ENCODE measurements at places on chromosomes 4 and X.
A peak's percentile ranks its signal among the peaks of the same experiment; 100 is the strongest.

DNA sequence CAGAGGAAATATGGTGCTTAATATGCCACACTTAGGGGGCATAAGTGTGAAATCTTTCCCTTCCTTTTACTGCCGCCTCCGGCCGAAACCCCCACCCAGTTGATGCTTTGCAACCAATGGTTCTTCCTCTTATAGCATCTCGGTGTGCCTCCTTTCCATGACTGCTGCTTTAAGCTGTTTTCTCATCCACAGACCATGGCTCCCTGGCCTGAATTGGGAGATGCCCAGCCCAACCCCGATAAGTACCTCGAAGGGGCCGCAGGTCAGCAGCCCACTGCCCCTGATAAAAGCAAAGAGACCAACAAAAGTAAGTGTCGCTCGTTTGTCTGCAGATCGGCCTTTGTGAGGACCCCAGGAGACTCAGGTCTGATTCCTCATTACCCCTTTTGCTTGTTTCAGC is 6.7 kb downstream of the SLC34A2 start:
- DNase-seq = no peak

DNA sequence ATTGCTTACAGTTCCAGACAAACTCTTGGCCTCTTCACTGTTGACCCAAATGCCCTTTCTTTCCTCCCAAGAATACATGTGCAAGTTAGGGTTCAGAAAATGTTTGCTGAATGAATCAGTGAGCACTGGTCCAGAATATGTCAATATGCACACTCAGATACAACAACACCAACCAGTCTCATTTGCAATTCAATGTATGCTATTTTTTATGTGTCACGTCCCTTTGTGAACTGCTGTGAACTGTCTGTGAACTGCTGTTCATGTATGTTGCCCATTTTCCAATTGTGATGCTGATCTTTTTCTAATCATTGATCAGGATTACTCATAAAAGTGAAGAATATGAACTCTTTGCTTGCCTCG is 17.8 kb downstream of the GAB3 start:
- DNase-seq = no peak

DNA sequence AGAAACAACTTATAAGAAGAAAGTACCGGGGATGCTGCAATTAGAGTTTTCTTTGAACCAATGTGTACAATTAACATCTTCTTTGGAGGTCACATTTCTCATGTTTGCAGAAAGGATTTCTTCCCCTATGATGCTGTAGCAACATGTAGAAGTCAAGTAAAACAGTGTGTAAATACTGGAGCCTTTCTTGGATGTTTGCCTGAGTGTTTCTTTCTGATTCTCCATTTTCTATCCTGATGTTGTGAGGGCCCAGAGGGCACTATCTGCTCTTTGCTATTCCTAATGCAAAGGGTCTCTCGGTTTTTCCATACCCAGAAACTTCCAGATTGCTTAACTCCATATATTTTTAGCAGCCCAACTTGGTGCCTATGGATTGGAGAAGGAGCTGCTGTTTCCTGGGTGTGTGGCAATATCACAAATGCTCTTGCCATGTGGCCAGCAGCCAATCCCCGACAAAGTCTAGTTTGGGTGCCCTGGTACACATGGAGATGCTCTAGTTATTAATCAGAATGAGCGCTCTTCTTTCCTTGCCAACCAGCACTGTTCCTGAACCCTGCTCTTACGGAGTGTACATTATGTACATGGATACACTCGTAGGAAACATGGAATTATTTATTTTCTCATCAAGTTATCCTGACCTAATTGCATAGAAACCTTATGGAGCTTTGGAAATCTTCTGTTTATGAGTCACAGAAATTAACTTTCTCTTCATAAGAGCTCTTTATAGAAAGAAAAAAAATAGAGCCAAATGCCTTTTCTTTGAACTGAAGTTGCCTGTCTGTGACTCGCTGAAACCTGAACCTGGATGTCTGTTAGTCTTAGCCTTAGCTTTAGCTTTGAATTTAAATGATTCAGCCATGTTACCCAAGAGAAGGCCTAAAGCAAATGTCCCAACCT is 67.0 kb upstream of the GPC4 start:
- DNase-seq = no peak

DNA sequence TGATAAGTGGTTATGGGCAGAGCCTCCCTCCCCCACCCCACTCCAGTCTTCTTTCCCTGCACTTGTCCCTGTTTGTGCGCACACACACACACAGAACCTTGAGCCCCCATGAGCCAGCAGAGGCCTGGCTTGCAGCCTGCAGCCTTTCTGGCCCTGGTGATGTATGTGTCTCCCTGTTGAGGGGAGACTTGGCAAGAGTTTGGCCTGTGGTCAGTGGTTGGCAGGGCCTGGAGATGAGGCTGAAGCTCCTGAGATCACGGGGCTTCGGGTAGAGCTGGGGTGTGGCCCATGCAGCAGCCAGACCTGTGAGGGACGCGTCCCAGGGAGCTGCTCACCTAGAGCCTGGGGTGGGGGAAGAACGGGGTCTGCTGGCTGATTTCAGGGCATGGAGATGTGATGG is 2.3 kb downstream of the GPR173 start:
- no peak for DNase-seq

DNA sequence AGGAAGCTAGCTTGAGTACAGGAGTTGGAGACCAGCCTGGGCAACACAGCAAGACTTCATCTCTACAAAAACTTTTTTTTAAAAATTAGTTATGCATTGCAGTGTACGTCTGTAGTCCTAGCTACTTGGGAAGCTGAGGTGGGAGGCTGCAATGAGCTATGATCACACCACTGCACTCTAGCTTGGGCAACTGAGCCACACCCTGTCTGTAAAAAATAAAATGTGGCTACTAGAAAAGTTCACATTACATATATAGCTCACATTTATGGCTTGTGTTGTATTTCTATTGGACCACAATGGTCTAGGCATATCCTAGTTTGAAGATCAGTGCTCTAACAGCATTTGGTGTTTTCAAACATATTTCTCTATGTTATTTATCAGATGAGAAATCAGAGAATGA is 11.8 kb upstream of the CPEB2 start:
- DNase-seq = no peak

DNA sequence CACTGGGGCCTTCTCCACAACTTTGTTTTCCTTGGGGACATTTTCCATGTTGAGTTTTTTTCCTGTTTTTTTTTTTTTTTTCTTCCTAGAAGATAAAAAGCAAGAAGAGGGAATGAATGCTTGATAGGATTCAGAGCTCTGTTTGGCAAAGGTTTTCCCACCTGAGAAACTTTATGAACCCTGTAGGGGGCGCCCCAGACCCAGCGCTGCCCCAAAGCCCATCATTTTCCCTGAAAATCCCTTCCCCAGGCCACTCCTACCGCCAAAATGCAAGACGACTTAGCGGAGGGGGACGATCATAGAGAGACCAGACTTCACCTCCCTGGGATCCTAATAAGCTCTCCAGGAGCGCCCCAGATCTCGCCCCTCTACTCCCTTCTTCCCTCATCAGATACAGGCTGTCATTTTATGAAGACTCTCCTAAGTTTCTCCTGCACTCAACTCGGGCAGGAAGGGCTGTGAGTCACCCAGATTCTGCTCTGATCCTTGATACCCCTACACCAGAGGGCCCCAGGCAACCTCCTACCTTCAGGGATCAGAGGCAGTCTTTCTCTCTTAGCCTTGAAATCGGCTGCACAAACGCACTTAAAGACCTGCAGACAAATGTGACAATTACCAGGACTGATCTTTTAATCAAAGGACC is 1.4 kb downstream of the BEX5 start:
- DNase-seq = peak; percentile 21

DNA sequence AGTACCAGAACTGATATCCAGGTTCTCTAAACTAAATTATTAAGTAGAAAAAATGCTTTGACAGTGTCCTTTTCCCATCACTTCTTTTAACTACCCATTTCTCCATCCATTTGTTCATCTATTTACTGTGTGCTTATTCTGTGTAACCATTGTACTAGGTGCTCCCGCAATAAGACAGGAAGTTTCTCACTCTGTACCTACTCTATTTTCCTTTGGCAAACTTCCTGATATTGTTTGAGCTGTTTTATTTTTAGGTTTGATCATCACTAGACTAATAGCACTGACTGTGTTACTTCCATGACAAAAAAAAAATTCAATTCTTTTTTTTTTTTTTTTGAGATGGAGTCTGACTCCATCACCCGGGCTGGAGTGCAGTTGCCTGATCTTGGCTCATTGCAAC is 102.5 kb upstream of the CASK start:
- no peak for DNase-seq

DNA sequence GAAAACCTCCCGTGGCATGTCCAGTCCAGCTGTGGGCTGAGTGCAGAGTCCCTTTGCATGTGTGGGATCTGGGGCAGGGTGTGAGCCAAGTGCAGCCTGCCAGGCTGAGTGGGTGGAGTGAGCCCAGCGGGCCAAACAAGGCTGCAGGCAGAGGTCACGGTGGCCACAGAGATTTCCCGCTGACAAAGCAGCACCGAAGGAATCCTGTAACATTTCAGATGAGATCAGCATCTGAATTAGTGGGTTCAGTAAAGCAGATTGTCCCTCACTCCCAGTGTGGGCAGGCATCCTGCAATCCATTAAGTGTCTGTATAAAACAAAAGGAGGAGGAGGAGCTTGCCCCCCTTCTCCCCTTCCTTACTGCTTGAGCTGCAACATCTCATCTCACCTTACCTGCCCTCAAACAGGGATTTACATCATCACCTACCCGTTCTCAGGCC is 324.4 kb downstream of the FAT4 start:
- DNase-seq = no peak

DNA sequence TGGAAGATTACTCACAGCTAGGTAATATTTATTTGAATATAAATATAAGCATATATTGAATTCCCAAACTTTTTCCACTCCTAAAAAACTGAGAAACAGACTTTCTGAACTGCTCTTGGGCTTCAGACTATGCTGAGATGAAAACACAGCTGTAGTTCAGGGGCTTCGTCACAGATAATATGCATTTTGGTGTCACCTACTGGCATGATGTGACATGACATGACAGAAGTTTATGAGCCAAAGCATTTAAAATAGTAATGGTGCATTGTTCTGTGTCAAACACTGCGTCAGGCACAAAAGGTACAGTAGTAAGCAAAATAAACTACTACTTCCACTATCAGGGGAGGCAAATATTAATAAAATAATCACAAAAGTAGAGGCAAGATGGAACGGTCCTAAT is 171.3 kb downstream of the BTC start:
- peak; percentile 47 for DNase-seq

DNA sequence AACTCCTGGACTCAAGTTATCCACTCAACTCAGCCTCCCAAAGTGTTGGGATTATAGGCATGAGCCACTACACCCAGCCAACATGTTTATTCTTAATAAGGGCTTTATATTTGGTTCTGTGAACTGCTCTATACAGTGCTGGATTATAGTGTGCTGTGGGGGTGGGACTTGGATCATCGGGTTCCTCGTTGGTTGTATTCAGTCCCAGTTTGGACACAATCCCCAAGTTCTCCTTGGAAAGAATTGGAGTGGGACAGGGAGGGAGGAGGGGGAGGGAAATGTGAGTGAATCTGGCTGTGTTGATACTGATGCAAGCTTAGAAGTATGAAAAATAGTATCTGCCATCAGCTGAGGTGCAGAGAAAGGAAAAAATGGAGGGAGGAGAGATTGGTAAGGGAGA is 121.3 kb downstream of the KIT start:
- no peak for DNase-seq

GRCh38 chr4:62402088-62402806 is 1202.1 kb downstream of the ADGRL3 start:
- DNase-seq = no peak

GRCh38 chr4:141248029-141248428 is 27.3 kb downstream of the ZNF330 start:
- no peak for DNase-seq

GRCh38 chr4:53744446-53745160 is 153.3 kb upstream of the LNX1 start:
- DNase-seq = no peak

DNA sequence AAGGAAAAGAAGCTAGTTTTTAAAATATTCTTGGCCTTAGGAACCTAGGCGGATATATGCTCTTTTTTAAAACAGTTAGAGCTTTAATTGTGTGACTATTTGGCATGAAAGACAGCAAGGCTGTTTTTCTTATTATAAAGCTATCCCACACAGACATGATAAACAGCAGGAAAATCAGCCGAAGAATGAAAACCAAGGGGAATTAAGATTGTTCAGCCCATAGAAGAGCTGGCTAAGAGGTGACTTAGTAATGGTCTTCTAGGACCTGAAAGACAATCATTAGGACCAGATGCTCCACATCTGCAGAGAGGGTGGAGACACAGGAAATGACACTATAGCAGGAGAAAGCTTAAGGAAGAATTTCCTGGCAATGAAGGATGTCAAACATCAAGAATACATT is 171.4 kb upstream of the NRK start:
- DNase-seq = no peak

DNA sequence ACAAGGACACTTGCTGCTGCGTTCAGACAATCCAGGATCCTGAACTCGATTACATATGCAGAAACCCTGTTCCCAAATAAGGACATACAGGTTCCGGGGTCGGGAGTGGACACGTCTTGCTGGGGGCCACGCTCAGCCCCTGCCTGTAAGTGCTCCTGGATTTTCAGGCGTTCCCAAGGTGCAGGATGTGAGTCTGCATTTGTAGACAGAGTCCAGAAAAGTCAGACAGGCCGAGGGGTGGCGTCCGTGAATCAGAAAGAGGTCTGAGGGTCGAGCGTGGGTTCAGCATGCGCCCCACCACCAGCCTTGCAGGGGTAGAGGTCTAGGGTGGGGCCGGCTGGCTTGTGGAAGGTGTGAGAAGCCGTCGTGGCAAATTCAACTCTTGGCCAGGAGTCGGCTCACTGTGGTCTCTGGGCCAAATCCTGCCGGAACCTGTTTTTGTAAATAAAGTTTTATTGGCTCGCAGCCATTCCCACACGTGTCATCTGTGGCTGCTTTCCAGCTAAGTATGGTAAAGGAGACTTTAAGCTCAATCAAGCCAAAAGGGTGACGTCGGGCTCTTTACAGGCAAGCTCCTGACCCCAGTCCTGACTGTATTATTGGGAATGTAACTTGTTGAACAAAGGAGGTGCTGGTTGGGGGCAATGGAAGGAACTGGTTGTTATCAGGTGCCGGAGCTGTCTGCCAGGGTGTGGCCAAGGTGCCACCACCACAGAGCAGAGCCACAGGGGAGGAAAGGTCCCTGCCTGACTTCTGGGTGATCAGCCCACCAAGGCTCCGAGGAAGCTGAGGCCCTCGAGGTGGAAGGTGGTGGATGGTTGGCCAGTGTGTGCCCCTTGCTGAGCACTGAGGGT is 7.4 kb downstream of the DOK7 start:
- DNase-seq = no peak

DNA sequence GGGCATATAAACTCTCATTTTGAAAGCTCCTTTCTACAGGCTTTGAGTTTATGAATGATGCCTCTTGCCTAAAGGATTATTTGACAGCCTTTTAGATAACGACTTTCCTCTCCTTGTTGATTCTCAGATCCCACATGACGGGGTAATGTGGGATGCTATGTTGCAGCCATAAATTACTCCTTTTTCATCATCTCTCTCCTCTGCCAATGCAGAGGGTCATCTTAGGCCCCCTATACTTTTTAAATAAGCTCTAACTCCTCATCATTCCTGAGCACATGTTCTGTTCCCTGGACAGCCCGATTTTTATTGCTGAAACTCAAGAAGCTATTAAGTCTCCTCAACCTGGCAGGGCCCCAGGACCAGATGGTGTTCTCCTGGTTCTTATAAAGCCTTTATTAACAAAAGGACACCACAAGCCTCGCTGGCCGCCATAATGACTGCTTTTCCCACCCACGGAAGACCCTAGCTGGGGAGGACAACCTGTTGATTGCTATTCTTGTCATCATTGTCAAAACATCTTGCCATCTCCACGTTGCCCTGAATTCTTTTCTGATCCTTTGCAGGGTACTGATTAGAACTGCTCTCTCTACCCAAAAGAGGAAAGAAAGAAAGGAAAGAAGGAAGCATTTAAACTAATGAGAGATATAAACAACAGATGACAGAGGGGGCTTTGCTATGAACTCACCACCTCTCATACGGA is 150.7 kb downstream of the DHX15 start:
- DNase-seq = no peak
